ENCODE measurements at places on chromosomes 7 and 10. TPM values are rescaled to one million over a fixed set of nuclear protein-coding genes. Genes with fewer than 3 reads are reported as not detected.
A peak's percentile ranks its signal among the peaks of the same experiment; 100 is the strongest.

Gene TMEM225B
- 0.82 TPM for total RNA-seq

Gene SLC26A5
- total RNA-seq: not detected

Gene CLCN1
- total RNA-seq: not detected

Gene PRTFDC1
- 1.4 TPM for total RNA-seq

Gene VENTX
- total RNA-seq: 0.32 TPM

Gene ACBD7
- not detected for total RNA-seq

DNA sequence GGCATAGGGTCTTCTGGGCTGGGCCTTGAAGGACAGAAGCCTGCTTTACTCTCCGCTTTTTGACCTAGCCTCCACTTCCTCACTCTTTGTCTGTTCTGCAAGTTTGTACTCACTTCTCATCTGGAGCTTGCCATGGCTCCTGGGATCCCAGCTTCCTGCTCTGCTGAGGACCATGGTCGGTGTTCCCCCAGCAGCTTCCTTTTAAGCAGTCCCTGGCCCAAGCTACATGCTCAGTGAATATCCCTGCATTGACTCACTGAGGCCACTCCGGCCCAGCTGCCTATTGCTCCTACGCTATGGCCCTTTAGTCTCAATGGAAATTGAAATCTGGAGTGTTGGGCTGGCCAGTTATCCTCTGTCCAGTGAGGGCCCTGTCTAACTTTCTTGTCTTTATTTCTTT lies 427.7 kb downstream of the RPS24 start:
- DNase-seq: peak; percentile 14

GRCh38 chr10:110356628-110357245 lies 52.0 kb upstream of the SMNDC1 start:
- DNase-seq: no peak

DNA sequence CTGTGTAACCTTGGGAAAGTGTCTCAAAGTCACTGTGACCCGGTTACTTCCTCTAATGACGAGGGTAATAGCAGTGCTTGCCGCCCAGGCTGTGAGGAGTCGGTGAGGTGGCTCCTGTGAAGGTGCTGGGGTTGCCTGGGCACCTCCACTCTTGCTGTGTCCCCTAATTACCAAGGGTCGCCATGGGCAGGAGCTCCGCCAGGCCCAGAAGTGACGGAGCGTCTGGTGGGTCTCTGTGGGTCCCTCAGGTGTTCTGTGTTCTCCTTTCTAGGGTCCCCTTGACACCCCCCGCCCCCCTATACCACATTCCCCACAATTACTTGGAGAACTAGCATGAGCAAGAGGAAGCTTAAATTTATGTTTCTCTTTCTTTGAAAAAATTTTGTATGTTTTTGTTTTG lies 161.5 kb downstream of the WDR37 start:
- no peak for DNase-seq

DNA sequence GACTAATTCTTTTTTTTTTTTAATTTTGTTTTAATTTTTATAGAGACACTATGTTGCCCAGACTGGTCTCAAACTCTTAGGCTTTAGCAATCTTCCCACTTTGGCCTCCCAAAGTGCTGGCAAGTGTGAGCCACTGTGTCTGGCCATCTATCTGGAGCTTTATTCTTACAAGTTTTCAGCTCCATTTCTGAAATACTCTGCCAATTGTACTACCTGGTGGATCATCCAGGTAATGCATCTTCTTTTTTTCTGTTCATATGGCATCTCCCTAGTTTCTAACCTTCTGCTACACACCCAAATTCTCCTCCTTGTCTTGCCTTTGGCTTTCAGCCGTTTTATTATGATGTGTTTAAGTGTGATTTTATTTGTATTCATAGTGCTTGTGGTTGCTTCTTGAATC lies 40.2 kb downstream of the ZNF365 start:
- no peak for DNase-seq

- no peak for DNase-seq
Observed at GRCh38 chr7:157669768-157670351, 333.1 kb downstream of the DNAJB6 start.

- DNase-seq: no peak
Observed at GRCh38 chr7:115496006-115496405, 534.6 kb downstream of the TFEC start.

DNA sequence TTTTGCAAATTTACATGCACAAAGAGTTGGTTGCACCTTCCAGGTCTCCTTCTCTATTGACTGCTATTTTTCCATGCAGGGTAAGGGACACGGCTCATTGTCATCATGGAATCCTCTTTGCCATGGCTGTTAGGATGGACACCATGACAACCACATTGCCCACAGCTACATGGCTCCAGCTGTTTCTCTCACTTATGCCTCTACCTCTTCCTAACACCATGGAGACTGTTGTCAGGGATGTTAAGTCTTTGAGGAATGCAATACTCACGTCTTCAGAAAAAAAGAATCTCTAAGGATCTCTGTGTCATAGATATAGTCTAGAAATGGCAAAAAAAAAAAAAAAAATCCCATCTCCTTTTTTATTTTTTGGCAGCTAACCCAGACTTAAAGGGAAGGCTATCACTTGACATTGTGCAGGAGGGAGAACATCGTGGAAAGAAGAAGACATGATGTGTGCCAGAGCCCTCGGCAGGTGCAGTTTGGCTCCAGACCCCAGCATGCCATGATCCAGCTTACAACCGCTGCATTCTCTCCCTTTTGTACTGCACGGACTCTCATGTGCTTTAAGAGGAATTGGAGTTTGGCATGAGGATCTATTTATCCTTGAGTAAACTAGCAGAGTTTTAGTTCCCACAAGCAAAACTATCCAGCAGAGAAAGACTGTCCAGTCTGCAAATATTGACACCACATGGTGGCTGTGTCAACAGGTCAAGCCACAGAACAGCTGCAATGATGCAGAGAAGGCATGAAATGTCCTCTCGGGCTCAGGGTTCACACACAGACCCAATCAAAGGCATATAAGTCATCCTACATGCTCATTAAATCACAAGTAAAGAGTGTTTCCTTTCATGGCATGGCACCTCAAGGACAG lies 70.8 kb downstream of the FRMD4A start:
- DNase-seq: no peak

GRCh38 chr10:124226271-124227054 lies 133.1 kb upstream of the CHST15 start:
- DNase-seq: no peak

DNA sequence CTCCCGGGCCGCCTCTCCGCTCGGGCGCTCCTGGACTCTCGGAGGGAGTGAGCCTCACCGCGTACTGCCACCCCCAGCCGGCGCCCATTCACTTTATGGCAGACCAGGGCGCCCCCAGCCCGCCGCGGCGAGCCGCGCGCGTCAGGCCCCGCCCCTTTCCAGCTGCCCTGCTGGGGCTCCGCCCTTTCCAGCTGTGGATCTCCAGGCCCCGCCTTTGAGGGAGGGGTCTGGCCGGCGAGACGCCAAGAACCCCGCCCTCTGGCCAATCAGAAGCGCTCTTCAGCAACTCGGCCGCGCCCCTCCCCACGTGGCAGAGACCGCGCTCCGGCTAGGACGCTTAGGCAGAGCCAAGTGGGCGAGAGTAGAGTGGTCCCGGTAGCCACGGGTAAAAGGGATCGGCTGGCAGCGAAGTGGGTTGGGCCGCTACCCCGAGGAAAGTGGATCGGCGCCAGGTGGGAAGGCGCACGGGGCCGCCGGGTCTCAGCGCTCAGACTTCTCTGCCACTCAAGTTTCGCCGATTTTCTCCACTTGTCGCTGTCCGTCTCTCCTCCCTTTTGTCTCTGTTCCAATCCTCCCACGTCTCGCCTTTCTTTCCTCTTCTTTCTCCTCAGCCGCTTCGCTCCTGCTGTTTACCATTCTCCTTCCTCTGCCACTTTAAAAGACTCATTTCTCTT lies at the start of gene PITX3:
Gene PITX3 (minus strand): TSS at position 69 of the 674 bp plus-strand sequence. CDS start 9,432 bp downstream, outside the sequence.
- DNase-seq: peak; percentile 78

GRCh38 chr10:35006836-35007235 lies 83.3 kb downstream of the CUL2 start:
- no peak for DNase-seq

GRCh38 chr10:125060026-125060425 lies 100.3 kb downstream of the CTBP2 start:
- DNase-seq: no peak

GRCh38 chr10:64344211-64344610 lies 823.0 kb downstream of the REEP3 start:
- no peak for DNase-seq

DNA sequence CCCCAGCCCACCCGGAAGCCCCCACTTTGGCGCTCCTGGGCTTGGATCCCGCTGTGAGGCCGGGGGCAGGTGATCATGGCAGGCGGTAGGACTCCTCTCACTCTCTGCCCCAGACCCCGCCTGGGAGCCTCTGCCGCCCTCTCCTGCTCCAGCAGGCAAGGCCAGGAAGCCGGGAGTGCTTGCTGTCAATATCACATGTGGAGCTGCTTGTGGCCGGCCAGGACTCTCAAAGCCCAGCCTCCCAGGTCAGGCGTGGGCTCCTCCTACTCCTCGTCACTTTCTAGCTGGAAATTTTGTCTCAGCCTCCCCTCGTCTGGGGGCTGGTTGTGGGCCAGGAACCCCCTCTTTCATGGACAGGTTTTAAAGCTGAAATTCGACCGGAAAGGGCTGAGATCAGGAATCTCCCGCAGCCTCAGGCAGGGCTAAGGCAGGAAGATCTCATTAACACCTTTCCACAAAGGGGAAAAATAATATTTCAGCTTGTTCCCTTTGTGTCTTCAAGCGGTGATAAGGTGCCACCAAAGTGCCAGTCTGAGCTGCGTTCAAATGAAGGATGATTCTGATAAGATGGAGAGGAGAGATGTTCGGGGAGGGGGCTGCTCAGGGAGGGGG lies 273.6 kb upstream of the PODXL start:
- DNase-seq: no peak

DNA sequence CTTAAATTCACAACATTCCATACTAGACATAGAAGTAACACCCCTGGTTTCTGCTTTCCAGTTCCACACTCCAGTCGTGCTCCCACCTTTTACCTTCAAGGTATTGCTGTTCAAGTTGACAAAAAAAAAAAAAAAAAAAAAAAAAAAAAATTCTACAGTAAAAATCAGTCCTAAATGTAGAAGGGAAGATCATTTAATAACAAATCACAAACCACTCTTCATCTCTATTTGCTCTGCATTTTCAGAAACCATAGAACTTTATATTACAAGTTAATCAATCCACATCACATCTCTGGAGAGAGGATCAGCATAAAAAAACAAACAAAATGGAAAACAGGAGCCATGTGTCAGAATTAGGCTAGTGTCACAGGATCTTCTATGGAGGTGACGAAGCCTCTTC lies 206.3 kb upstream of the KLF14 start:
- no peak for DNase-seq

DNA sequence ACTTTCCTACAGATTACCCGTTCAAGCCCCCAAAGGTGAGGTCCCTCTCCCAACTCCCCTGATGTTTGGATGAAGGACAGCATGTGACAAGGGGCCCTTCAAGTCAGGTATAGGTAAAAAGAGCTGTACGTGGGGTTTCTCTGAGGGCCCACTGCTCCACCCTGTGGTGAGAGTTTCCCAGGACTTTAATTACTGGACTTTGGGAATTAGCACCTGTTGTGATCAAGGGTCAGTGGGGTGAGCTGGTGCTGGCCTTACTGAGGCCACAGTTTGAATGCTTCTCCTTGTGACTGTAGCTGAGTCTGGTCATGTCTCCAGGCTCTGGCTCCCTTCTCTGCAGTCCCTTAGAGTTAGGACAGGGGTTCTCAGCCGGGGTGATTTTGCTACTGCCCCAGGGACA lies 16.8 kb downstream of the UBE2D4 start:
- DNase-seq: no peak
